Astrocyte (in vitro differentiated cells and primary cell): ENCODE measurements at places on chromosomes 13 and 19.

GRCh38 chr13:55937180-55937579 is 1203.5 kb upstream of the PRR20A start:
- DNase-seq = no peak

GRCh38 chr19:31361728-31362127 is 12.5 kb upstream of the TSHZ3 start:
- no peak for DNase-seq

- DNase-seq = no peak
These were observed 527.1 kb downstream of the UQCRFS1 start for GRCh38 chr19:28685802-28686201.

DNA sequence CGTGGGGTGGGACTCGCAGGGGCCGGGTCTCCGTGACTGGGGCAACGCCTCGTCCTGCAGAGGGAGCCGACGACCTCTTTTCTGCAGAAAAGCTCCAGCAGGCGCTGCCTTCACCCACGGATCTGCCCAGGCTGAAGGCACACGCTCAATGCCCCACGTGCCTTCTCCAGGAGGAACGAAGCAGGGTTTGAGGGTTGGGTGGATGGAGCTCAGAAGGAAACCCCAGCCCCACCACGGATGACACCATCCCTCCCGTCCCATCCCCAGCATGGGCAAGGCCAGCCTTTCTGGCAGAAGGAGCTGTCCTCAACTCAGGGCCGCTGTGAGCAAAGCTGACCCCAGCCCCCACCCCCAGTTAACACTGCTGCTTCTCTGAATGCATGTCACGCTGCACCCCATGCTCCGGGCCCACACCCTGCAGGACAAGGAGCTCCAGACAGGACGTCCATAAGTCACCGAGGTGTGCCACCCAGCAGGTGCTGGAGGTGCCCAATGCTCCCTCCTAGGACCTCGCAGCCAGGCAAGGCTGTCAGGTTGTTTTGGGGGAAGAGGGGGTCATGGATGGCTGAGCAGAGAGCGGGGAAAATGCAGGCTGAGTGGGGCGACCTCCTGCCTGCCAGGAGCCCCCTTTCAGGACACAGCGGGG is 7.4 kb downstream of the C19orf25 start:
- DNase-seq = no peak

GRCh38 chr13:20525144-20525600 is 485 bp downstream of the CRYL1 start:
- DNase-seq = no peak

- no peak for DNase-seq
These were observed 115.4 kb upstream of the USP29 start for GRCh38 chr19:57004418-57004817.

DNA sequence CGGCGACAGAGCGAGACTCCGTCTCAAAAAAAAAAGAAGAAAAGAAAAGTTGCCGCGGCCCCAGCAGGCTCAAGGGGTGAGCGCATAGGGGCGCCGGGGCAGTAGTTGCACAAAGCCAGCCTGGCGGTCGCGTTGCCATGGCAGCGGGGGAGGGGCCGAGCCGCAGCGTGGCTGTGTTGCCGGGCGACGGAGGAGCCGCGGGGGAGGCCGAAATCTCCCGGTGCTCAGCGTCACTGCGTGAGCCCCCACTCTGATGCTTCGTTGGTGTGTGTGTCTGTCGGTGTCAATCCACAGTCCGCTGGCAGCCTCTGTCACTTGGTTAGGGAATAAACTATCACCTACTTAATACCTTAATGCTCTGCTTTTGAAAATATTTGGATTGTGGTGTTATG is 82.9 kb upstream of the C1QTNF9B start:
- peak; percentile 84 for DNase-seq
